HEK293T (cell line): ENCODE measurements at places on chromosomes 1 and 21.

DNA sequence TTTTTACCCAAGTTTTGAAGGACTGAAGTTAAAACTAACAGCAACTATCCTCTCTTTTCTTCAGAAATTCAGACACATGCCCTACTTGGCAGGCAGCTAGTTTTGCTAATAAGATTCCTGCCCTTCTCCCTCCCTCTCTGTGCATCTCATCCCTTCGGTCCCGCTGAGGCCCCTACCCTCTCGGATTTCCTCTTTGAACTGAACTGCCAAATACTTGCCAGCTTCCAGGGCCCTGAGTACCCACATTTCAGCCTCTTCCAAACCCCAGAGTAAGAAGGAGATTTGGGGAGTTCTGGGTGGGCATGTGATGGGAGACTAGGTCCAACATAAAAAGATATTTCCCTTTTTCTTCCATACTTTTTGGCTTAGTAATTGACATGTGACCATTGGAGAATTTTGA is 116.5 kb upstream of the JUN start:
- DNase-seq: no peak

- peak; percentile 81 for DNase-seq
Measured at GRCh38 chr1:20440785-20441200, 45.2 kb downstream of the CAMK2N1 start.

GRCh38 chr1:18396247-18396980 is 84.3 kb upstream of the KLHDC7A start:
- DNase-seq: no peak

GRCh38 chr1:42127767-42128166 is 25.4 kb upstream of the GUCA2B start:
- no peak for DNase-seq

- DNase-seq: no peak
Measured at GRCh38 chr1:206923009-206923960, 1.5 kb upstream of the FCMR start.

DNA sequence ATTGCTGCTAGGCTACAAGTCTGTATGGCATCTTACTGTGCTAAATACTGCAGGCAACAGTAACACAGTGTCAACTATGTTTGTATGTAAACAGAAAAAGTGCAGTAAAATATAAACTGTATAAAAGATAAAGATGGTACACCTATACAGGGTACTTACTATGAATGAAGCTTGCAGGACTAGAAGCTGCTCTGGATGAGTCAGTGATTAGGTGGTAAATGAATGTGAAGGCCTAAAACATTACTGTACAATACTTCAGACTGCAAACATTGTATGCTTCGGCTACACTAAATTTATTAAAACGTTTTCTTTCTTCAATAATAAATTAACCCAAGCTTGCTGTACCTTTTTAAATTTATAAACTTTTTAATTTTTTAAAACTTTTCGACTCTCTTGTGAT is 97.1 kb downstream of the HLX start:
- no peak for DNase-seq

DNA sequence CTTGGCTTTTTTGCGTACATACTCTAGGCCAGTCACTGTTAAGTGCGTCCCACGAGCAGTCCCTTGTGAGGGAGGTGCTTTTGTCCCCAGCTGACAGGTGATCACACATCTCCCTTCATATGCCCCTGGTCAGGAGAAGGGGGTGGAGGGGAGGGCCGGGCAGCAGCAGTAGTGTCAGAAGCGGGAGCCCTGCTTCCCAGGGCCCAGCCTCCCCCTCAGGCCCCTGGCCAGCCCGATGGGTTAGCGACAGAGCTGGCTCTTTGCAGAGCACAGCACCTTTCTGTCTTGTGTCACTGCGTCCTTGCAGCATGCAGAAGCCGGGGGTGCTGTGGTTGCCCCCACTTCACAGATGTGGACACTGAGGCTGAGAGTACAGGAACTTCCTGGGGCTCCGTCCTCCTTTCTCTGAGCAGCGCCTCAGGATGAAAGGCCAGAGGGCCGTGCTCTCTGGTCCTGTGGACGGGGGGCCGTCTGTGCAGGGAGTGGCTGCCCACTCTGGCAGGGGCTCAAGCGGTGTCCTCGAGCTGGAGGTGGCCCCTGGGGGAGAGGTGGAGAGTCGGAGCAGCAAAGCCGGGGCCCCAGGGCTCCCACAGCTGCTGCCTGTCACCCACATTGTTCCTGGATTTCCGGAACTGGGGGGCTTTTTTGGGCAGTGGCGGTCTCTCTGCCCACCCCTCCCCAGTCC is 5.9 kb downstream of the TMEM201 start:
- DNase-seq: no peak

DNA sequence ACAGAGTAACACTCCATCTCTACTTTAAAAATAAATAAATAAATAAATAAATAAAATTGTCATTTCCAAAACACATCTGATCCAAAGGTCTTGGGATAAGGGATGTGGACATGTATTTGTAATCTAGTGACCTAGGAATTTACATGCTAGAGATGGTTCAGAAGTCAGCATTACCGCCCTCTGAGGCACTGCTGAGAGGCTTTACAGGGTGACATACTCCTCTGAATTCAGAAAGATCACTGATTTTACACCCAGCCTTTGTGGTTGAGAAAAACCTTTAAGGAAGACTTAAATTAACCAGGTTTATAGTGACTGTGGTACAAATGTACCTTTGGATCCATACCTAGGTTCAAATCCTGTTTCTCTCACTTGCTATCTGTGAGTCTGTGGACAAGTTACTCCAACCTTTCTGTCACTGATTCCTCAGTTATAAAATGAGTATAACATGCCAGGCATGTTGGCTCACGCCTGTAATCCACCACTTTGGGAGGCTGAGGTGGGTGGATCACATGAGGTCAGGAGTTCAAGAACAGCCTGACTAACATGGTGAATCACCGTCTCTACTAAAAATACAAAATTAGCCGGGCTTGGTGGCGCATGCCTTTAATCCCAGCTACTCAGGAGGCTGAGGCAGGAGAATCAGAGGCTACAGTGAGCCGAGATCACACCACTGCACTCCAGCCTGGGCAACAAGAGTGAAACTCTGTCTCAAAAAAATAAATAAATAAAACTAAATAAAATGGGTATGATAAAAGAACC is 20.1 kb downstream of the OSBPL9 start:
- DNase-seq: no peak

GRCh38 chr1:62954758-62955157 is 170.8 kb downstream of the ATG4C start:
- DNase-seq: no peak
